ENCODE measurements at places on chromosomes 5 and 9. TPM values are rescaled to one million over a fixed set of nuclear protein-coding genes. Genes with fewer than 3 reads are reported as not detected.
A peak's percentile ranks its signal among the peaks of the same experiment; 100 is the strongest.

DNA sequence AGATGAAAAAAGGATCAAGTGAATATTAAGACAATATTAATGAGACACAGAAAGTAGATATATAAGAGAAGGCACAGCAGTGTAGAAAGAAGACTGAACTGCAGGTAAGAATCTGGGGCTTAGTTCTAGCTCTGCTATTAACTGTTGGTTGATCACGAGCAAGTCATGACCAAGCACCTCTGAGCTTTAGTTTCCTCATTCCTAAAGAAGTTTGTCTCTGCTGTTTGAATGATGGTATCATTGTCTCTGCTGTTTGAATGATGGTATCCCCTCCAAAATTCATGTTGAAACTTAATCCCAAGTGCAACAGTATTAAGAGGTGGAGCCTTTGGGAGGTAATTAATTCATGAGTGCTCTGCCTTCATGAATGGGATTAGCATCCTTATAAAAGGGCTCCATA, 2.5 kb upstream of the NME5 start:
- peak; percentile 47 for DNase-seq

DNA sequence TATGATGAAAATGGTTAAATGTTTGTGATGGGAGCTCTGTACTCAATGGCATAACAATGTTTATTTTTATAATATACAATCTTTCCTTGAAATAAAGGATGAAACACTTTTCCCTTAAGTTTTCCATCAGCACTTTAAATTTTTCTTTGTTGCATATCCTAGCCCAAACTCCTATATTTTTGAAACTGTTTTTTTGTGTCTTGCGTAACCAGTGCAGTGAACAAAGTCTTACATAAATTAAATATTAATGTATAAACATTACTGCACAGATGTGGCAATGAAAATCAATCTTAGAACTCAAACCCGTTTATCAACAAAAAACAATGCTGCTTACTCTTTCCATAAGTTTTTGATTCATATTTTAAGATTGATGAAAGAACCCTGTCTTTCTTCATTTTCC, 34.1 kb upstream of the IL31RA start:
- no peak for DNase-seq

- DNase-seq: no peak
These were observed 285.6 kb downstream of the FBXL7 start for GRCh38 chr5:15785531-15785981.

DNA sequence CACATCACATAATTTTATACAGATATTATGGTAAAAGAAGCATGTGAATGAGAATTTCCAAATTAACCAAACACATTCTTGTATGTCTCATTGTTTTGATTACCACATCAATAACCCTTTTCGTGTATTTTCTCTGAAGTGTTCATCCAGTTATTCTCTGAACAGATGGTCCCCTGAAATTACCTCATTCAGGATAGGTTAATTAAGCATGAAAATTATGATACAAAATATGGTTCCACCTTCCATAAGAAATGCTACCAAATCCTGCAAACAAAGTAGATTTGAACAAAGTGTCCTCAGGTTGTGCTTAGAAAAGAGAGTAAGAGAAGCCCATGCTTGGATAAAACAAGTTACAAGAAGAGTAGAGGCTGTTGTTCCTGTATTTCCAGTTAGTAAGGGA, 83.1 kb upstream of the LMNB1 start:
- no peak for DNase-seq

DNA sequence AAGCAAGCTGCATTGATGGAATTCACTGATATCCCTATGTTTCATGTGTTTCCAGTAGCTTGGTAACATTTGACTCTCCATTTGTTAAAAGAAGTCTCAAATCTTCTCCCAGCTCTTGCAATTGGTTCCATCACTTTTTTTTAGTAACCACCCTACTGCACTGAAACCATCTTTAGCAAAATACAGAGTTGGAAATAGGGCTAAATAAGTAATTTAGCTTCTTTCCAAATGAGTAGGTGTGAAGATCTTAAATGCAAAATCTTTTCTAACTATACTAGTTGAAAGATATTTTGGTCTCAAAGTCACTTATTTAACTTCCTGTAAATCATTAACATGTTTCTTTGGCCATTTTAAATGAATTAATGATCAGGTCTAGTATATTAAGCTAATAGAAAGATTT, 138.1 kb downstream of the DIRAS2 start:
- DNase-seq: no peak

DNA sequence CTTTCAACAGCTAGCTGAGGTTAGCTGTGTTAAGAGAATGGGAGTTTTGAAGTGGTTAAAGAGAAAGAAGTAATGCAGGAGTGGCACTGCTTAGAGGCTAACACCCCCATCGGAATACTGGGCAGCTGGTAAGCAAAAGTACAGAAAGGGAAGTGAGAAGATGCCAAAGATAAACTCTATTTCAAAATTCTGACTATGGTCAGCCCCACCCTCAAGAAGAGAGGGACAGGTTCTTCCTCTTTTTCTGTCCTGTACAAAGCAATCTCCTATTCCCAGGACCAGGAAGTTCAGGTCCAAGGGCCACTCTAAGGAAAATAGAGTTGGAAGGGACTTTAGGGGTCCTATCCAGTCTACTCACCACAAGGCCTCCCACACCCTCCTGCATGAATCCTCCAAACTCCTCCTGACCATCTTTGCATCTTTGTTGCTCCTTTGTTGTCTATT, 45.9 kb upstream of the JAK2 start:
- DNase-seq: no peak

- no peak for DNase-seq
These were observed 210.1 kb downstream of the ERCC6L2 start for GRCh38 chr9:96085491-96086143.

DNA sequence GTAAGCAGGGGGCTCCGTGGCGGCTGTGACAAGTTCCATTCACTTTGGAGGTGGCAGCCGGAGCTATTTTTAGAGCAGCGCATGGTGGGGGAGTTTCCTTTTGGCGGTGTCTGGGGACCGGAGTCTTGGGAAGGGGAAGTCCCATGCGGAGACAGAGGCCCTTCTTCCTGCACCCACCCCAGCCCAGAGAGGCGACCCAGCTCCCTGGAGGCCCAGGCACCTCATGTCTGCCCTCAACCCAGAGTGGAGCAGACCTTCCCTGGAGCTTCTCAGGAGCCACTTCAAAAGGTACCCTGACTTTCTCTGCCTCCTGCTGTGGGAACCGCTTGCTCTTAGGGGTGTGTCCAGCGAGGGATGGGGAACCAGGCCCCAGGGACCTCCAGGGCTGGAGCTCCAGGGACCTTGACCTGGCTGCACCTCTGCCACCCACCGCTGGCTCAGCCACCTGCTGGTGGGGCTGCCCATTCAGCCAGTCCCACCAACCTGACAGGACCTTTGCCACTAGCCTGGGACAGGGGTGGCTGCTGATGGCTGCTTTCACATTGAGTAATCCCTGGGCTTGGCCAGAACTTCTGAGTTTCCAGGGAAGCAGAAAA, 34.1 kb downstream of the NEK6 start:
- DNase-seq: no peak

DNA sequence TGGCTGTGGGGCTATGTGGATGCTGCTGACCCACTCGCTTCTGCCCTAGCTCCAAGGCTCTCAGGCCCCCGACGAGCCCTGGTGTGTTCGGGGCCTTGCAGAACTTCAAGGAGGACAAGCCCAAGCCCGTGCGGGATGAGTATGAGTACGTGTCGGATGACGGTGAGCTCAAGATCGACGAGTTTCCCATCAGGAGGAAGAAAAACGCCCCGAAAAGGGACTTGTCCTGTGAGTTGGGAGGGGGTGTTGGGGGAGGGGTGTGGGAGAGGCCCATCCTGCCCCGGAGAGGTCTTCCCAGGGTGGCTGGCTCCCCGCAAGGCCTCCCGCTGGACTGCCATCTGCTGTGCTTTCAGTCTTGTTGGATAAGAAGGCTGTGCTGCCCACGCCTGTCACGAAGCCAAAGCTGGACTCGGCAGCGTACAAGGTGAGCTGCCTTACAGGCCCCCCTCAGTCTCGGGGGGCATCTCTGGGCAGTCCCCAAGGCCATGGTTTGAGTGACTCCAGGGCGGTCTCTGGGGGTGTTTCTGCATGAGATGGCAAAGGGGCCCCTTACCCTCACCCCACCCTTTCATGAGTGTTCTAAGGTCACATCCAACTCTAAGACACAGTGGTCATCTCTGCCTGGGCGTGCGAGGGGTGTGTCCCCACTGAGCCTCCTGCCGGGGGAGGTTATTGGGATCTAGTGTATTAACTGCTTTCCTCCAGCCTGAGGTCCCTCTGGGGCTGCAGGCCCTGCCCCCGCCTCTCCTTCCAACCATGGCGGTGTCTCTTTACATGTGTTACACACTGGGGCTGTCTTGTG, 89.5 kb downstream of the PHF2 start:
- no peak for DNase-seq

DNA sequence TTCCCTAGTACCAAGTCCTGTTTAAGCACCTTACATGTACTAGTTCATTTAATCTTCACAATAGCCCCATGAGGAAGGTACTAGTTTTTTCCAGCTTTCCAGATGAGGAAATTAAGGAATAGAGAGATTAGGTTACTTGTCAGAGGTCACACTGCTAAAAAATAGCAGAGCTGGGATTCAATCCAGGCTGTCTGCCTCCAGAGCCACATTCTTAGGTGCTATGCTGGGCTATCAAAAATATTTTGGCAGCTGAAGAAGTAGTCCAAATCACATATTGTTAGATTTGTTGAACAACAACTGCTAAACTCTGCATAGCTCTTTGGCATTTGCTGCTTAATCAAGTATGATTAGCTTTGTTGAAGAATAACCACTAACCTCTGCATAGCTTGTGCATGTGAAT, 591.5 kb upstream of the KLF4 start:
- no peak for DNase-seq

DNA sequence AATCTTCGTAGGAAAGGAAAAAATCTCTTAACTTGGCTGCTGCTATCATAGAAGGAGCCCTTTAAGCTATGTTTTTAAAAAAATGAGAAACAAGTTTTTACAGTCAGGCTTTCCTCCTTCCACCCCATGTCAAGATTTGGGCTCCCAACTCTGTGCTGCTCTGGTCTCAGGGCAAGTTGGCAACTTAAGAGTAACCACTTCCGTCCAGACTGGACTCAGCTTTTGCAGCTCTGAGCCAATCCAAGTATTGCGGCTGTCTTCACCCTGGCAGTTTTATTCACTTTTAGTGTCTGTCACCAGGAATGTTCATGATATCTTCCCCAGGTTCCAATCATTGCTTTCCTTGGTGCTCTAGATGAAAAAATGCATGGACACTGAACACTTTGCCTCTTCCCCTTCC, 115.9 kb upstream of the GAS1 start:
- DNase-seq: no peak

- no peak for DNase-seq
These were observed 65.8 kb downstream of the C5orf15 start for GRCh38 chr5:133902511-133903118.

DNA sequence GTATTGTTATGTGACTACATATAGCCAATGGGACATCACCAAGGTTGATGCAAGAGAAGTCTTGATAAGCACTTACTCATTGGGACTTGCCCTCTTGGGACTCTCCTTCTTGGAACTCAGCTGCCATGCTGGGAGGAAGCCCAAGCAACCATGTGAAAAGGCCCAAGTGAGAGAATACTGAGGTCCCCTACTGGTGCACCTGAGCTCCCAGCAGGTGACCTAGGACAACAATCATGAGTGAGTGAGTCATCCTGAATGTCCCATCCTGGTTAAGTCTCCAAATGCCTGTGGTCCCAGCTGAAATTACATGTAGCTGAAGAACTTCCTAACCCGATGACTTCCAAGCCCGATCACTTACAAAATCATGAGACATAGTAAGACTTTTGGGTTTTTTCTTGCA, 260.7 kb downstream of the ICE1 start:
- DNase-seq: no peak

GRCh38 chr5:35029333-35029732, 18.4 kb downstream of the AGXT2 start:
- DNase-seq: peak; percentile 15

GRCh38 chr9:73173557-73174329, 22.1 kb downstream of the ANXA1 start:
- peak; percentile 60 for DNase-seq

DNA sequence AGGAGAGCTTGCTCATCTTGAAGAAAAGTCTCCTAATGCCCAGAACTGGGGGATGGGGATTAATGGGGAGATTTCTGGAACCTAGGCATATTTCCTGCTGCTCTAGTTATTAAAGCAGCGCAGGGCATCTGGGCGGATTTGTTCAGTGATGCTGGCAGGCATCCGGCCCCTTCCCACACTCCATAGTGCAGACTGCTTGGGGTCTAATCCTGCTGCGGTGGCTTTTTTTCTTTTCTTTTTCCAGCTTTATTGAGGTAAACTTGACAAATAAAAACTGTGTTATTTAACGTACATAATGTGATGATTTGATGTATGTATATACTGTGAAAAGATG, 30.7 kb downstream of the PPARGC1B start:
- DNase-seq: no peak

DNA sequence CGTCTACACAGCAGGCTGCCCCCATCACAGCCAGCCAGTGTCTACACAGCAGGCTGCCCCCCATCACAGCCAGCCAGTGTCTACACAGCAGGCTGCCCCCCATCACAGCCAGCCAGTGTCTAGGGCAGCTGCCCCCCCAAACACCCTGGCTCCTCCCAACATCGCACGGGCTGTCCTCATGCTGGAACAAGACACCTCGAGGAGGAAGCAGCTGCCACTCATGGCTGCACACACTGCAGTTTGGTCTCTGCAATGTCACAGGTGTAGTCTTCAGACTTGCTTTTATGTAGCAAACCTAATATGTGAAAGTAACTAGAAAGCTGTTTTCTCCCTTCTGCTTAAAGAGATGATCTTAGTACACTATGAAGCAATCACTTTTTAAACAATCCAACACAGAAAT, 9.7 kb downstream of the LRRC14B start:
- no peak for DNase-seq

- DNase-seq: no peak
These were observed 58.6 kb downstream of the PUM3 start for GRCh38 chr9:2785060-2785950.

DNA sequence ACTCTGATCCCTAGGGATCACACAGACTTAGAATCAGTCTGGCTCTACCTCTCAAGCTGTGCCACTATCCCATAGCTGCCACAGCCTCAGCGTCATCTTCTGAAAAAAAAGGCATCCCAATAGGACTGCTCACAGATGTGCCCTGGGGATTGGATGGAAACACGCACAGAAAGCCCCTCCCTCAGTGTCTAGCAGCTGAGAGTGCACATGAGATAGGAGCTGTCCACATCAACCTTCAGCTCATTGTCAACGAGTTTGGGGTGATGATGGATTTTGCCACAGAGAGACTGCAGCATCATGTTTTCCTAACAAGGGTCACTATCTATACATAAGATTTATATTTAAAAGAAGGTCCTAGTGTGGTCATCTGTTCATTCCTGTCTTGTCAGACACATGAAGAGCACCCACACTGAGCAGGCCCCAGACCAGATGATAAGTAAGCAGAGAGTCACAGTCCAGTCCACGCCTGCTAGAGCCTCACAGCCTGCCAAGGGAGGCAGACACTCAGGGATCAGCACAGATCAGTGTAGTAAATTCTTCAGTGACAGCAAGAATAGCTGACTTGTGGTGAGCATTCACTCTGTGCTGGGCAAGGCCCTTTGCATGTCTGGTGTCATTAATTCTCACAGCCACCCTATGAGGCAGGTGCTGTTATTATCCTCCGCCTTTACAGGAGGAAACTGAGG, 25.8 kb downstream of the AFAP1L1 start:
- no peak for DNase-seq

FLT4 gene
- total RNA-seq: under 0.01 TPM

SKP2 gene
- 8.8 TPM for total RNA-seq

SVEP1 gene
- 0.26 TPM for total RNA-seq

POU5F2 gene
- total RNA-seq: 0.64 TPM
